Body of pancreas (tissue), 4 donors: ENCODE measurements at places on chromosomes 7 and 10. TPM values are rescaled to one million over a fixed set of nuclear protein-coding genes. Genes with fewer than 3 reads are reported as not detected.

- H3K4me1 ChIP-seq, result peaks cover 19% of the 10 kb centered on the region
- H3K4me3 ChIP-seq, result no peak overlapping the region
- H3K27ac ChIP-seq, result no peak overlapping the region
- no peaks in the 10 kb centered on the region for H3K36me3 ChIP-seq
These were observed 45.4 kb downstream of the CACNB2 start for GRCh38 chr10:18185621-18186020.

The PDE6C gene
- not detected for total RNA-seq

DNA sequence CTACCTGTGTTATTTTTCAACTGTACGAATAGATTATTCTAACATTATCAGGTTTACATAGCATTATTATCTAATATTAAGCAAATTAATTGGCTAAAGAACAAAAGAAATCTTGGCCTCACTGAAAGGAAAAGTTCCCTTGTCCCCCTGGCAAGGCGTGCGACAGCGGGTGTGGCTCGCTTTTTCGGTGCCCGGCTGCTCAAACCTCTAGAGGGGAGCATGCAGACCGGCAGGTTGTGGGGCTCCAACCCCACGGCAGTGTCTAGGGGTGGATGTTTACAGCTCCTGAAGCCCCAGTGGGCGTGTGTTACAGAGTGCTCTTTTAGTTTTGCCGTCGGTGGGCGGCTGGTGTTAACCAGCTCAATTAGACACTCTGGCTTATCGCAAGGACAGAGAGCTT, 456.4 kb downstream of the TNS3 start:
- H3K4me3 ChIP-seq, result no peak overlapping the region
- no peaks in the 10 kb centered on the region for H3K4me1 ChIP-seq
- no peak for DNase-seq
- no peak overlapping the region for H3K27ac ChIP-seq
- no peaks in the 10 kb centered on the region for H3K27me3 ChIP-seq

- no peaks in the 10 kb centered on the region for H3K36me3 ChIP-seq
- no peak overlapping the region for H3K27ac ChIP-seq
- no peaks in the 10 kb centered on the region for H3K27me3 ChIP-seq
- DNase-seq, result no peak
- no peak overlapping the region for H3K4me3 ChIP-seq
These were observed 116.1 kb downstream of the INSYN2A start for GRCh38 chr10:127080317-127080716.

The SRPK2 gene
- 31.1 TPM for total RNA-seq

The TMEM213 gene
- total RNA-seq, result not detected
